Mesendoderm (in vitro differentiated cells): ENCODE measurements at places on chromosomes 6 and 20.

DNA sequence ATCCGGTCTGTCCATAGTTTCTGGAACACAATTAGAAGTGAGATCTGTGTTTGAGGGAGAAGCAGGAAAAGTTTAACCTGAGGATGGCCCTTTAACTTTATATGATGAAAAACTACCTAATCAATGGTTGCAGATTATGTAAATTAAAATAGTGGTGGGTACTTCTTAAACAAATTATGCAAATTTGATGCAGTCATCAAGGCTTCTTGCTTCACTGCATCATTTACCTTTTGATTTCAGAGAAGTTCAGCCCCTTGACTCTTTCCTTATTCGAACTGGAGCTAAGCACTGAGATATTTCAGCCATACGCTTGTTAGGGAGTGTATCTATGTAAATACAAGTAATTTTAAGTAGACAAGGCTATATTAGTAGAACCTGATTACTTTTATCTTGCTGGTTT, 73.8 kb downstream of the JARID2 start:
- DNase-seq = no peak
- H3K36me3 ChIP-seq = no peaks in the 10 kb centered on the region
- no peaks in the 10 kb centered on the region for H3K4me1 ChIP-seq
- H3K4me3 ChIP-seq = no peak overlapping the region

DNA sequence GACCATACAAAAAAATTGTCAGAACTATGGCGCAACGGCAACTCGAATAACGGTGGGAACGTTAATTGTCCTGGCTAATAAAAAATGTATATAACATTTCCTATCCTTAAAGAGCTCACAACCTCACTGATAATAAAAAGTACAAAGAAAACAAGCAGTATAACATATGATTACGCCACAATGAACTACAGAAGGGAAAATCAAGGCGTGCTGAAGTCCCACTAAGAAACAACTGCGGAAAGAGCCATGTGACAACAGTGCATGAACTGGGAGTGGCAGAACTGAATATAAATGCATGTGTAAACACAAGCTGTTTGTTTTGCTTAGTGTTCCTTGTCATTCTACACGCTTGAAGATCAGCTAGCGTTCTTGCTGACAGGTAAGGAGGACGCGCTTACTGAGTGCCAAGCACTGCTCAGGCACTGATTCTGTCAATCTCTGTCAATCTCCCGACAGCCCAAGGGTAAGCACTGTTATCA, 466 bp upstream of the PSMB1 start:
- DNase-seq = no peak
- no peaks in the 10 kb centered on the region for H3K27me3 ChIP-seq
- peaks cover 5% of the 10 kb centered on the region for H3K4me1 ChIP-seq

DNA sequence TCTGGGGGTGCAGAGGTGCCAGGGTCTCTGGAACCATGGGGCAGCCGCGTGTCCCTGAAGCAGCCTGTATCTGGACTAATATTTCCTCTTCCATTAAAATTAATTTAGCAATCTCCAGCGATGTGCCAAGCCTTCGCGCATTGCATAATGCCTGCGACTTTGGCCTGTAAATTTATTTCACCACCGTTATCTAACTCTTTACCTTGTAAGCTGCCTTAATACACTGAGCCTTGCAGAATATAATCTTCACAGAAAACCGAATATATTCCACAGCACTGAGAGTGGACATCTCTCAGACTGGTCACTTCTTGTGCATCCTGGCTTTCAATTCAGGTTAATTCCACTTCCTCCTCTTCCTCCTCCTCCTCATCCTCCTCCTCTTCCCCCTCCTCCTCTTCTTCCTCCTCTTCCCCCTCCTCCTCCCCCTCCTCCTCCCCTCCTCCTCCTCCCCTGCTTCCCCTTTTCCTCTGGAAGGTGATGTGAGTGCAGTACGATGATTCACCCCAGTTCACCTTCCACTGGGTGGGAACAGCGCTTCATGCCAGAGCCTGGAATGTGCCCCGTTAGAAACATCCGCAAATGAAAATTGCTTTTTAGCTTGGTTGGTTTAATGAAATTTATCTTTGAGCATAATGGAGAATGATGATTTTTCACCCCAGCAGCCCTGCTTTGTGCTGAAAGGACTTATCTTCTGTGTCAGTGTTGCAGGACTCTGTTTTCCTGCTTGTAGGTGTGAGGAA, 101.4 kb downstream of the CDH4 start:
- H3K27ac ChIP-seq = no peak overlapping the region
- H3K27me3 ChIP-seq = no peaks in the 10 kb centered on the region
- peak; percentile 19 for DNase-seq
- no peaks in the 10 kb centered on the region for H3K36me3 ChIP-seq
- no peak overlapping the region for H3K4me3 ChIP-seq

DNA sequence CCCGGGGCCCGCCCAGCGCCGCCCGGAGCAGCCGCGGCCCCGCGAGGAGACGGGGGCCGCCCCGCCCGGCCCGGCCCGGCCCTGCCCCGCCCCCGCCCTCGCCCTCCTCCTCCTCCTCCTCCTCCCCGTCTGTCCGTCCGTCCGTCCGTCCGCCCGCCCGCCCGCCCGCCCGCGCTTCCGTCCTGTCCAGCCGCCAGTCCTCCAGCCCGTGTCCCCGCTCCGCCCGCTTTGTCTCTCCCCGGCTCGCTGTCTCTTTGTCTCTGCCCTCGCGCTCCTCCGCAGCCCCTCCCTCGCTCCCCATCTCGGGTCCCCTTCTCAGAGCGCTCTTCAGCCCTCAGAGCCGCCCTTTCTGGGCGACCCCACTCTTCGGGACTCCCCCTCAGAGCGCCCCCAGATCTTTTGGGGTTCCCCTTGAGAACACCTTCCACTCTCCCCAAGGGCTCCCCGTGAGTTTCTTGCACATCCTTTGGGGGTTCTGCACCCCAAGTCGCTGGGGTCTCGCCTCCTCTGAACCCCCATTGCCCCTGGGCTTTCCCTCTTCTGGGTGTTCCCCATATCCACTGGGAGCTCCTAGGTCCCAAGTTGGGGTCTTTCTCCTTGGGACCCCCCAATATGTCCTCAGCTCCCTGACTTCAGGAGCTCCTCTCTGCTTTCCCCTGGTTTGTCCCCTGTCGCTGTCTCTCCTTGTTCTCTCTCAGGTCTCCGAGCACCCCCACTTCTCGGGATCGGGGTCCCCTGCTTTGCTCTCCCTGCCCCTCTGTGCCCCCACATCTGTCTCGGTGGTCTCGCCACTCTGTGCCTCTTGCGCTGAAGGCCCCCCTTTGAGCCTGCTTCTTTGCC, 79.5 kb upstream of the MYL9 start:
- H3K27me3 ChIP-seq = no peaks in the 10 kb centered on the region
- H3K4me1 ChIP-seq = peaks cover 16% of the 10 kb centered on the region
- peak; percentile 67 for DNase-seq
- peak overlapping the region; percentile 68 for H3K4me3 ChIP-seq

GRCh38 chr20:32718749-32719348, 24.4 kb downstream of the COMMD7 start:
- no peak overlapping the region for H3K4me3 ChIP-seq
- H3K4me1 ChIP-seq = no peaks in the 10 kb centered on the region
- DNase-seq = no peak
- no peak overlapping the region for H3K27ac ChIP-seq

GRCh38 chr20:9610665-9611064, 96.3 kb downstream of the LAMP5 start:
- H3K4me1 ChIP-seq = no peaks in the 10 kb centered on the region
- no peak for DNase-seq
- no peaks in the 10 kb centered on the region for H3K36me3 ChIP-seq
- H3K27ac ChIP-seq = no peak overlapping the region

- no peak overlapping the region for H3K4me3 ChIP-seq
- DNase-seq = no peak
- no peaks in the 10 kb centered on the region for H3K36me3 ChIP-seq
- no peak overlapping the region for H3K27ac ChIP-seq
- H3K27me3 ChIP-seq = no peaks in the 10 kb centered on the region
- no peaks in the 10 kb centered on the region for H3K4me1 ChIP-seq
Measured at GRCh38 chr6:132936646-132937045, 122.3 kb downstream of the RPS12 start.

- no peak overlapping the region for H3K27ac ChIP-seq
- H3K27me3 ChIP-seq = no peaks in the 10 kb centered on the region
- no peak overlapping the region for H3K4me3 ChIP-seq
Measured at GRCh38 chr6:113623129-113623528, 234.0 kb upstream of the MARCKS start.

DNA sequence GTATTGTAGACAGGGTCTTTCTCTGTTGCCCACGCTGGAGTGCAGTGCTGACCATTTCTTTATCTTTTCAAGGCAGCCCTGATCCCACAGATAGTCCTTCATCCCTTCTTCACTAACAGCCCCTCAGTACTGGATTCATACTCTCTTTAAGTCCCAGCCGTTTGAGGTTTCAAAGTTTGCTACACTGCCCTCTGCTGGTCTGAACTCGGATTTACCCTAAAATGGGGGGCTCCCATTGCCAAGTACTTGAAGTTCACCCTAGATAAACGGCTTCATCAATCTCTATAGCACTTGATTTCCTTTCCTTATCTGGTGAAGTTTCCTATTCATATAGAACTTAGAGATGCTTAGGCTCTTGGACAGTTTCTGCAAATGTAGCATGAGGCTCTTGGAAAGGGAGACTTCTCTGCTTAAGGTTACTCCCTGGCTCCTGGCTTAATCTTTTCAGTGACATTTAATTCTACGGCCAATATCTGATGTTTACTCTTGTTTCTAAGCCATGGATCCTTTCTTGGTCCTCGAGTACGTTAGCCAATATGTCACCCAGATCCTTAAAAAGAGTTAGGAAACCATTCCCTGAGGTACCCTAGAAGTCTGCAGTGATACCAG, 21.4 kb upstream of the PREP start:
- no peaks in the 10 kb centered on the region for H3K27me3 ChIP-seq
- no peak overlapping the region for H3K4me3 ChIP-seq
- no peak overlapping the region for H3K27ac ChIP-seq

- no peaks in the 10 kb centered on the region for H3K27me3 ChIP-seq
- no peak overlapping the region for H3K27ac ChIP-seq
- peak; percentile 36 for DNase-seq
- H3K4me3 ChIP-seq = no peak overlapping the region
- H3K36me3 ChIP-seq = no peaks in the 10 kb centered on the region
- H3K4me1 ChIP-seq = no peaks in the 10 kb centered on the region
Measured at GRCh38 chr6:129446272-129447197, 263.4 kb downstream of the ARHGAP18 start.

- H3K4me3 ChIP-seq = no peak overlapping the region
- no peaks in the 10 kb centered on the region for H3K36me3 ChIP-seq
- no peak for DNase-seq
- no peak overlapping the region for H3K27ac ChIP-seq
Measured at GRCh38 chr6:160421854-160422253, 73.7 kb downstream of the SLC22A3 start.
